ENCODE measurements at places on chromosomes 5 and 9.

DNA sequence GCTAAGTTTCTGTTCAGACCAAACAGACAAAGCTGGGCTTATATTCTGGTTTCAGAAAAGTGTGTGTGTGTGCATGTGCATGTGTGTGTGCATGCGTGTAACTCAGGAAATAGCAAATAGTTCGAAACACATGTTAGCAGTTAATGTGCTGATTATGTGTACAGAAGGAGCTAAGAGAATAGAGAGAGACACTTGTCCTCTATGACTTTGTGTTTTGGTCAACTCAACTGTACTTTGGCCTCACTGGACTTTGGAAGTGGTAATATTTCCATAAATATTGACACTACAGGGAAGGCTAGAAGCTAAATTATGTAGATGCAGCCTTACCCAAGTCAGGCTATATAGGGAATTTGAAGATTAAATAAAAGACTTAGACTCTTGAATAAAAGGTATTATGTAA is 155.5 kb downstream of the RAB3C start:
- no peak for DNase-seq

- no peak for DNase-seq
Measured at GRCh38 chr9:105877721-105878120, 183.4 kb downstream of the TMEM38B start.

DNA sequence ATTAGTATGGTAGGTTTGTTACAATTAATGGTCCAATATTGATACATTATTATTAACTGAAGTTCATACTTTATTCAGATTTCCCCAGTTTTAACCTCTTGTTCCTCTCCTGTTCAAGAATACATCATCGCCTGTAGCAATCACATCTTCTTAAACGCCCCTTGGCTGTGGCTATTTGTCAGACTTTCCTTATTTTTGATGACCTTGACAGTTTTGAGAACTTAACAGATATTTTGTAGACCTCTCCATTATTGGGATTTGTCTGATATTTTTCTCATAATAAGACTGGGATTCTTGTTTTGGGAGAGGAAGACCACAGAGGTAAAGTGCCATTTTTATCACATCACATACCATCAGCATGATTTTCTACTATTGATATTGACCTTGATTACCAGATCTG is 112.3 kb upstream of the MARCHF11 start:
- DNase-seq = no peak

DNA sequence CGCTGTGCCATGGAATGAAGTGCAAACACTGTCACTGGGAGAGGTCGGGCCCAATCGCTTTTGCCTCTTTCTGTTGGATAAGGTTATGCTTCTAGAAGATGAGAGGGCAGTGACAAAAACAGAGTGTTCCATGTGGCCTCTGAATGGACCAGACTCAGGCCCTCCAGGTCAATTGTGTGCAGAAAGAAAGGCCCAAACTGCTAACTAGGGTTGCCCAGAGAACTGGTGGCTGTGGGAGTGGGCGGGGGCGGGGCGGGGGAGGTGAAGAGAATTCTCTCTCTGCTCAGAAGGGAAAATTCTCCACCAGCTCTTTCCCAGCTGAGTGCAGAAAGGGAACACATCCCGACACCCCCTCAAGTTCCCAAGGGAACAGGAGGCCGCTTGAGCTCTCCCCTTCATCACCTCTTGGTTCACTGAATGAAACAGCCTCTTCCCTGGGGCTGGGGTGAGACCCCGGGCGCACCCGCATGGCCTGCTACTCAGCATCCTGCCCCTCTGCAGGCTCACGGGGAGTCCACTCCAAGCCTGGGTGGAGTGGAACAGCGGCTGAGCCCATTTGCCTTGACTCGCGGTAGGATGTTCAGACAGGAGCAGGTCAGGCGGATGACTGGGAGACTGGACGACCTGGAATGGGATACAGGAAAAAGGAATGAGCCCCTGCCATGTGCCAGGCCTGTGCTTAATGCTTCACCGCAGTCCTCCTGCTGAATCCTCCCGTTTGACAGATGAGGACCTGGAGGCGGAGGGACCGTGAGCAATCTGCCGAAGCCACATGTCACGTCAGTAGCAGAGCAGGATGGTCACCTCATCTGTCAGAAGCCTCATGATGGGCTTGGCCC is 93.8 kb upstream of the FANCC start:
- no peak for DNase-seq

- no peak for DNase-seq
Measured at GRCh38 chr5:33788922-33789566, 102.7 kb downstream of the ADAMTS12 start.

DNA sequence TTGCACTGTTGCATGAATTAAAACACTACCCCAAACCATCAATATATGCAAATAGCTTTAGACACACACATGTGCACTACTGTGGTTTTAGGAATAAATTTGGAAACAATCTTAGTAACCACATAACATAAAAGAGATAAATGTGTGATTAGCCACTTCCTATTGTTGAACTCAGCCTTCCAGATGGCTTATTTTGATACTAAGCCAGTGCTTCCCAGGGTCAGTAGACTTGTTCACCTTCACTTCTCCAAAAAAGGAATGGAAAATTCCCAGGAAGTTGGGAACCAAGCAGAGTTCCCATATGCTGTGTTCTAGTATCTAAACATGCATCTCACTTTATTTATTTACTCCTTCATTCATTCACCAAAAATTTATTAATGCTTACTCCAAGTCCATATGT is 47.8 kb downstream of the SVEP1 start:
- peak; percentile 2 for DNase-seq

- DNase-seq = no peak
Measured at GRCh38 chr9:123914517-123915196, 15.3 kb downstream of the DENND1A start.

- no peak for DNase-seq
Measured at GRCh38 chr9:37820142-37820541, 19.5 kb downstream of the DCAF10 start.

DNA sequence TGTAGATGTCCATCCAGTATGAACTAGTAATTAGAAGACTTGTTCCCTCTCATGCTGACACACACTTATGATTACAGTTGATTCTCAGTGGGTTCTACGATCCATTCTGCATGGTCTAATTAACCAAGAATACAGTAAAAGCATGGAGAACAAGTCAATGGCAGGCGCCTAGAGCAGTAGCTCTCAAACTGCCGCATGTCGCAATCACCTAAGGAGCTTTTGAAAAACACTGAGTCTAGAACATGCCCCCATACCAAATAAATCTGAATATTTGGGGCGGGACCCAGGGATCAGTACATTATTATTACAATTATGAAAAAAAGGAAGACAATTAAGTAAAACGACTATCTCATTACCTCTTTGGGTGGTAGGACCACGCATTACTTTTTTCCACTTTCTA is 26.7 kb upstream of the CEP78 start:
- no peak for DNase-seq

- no peak for DNase-seq
Measured at GRCh38 chr5:169410996-169411783, 110.3 kb upstream of the SLIT3 start.

DNA sequence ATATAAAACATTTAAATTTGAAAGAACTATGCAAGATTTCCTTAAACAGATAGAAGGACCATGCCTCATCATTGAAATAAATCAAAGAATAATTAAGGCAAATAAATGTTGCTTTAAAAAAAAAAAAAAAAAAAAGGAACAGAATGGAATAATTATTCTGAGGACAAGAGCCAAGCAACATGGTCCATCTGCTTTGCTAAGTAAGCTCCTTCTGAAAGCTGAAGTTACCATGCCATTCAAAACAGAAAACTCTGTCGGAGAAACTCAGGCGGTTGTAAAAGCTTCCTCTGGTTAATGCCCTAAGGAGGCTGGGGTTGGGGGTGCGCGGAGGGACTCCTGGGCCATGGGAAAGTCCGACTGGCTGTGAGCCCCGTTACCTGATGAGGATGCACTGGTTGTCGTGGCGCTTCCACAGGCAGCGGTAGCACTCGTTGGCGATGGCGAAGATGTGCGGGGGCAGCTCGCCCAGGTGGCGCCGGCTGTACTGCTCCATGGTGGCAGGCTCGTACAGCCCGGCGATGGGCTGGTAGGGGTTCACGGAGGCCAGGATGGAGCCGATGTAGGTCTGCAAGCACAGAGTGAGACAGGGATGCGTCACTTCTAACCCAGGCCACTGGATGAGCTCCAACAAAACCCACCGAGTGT is 141.7 kb downstream of the MYO10 start:
- no peak for DNase-seq

GRCh38 chr5:124810396-124811006 is 64.1 kb upstream of the ZNF608 start:
- DNase-seq = no peak

GRCh38 chr5:38551030-38552017 is 5.1 kb downstream of the LIFR start:
- no peak for DNase-seq

Data from Jurkat, Clone E6-1 (cell line).